ENCODE measurements at places on chromosomes 11 and 22.

GRCh38 chr11:37104380-37104779 is 506.3 kb upstream of the RAG2 start:
- no peak for DNase-seq

DNA sequence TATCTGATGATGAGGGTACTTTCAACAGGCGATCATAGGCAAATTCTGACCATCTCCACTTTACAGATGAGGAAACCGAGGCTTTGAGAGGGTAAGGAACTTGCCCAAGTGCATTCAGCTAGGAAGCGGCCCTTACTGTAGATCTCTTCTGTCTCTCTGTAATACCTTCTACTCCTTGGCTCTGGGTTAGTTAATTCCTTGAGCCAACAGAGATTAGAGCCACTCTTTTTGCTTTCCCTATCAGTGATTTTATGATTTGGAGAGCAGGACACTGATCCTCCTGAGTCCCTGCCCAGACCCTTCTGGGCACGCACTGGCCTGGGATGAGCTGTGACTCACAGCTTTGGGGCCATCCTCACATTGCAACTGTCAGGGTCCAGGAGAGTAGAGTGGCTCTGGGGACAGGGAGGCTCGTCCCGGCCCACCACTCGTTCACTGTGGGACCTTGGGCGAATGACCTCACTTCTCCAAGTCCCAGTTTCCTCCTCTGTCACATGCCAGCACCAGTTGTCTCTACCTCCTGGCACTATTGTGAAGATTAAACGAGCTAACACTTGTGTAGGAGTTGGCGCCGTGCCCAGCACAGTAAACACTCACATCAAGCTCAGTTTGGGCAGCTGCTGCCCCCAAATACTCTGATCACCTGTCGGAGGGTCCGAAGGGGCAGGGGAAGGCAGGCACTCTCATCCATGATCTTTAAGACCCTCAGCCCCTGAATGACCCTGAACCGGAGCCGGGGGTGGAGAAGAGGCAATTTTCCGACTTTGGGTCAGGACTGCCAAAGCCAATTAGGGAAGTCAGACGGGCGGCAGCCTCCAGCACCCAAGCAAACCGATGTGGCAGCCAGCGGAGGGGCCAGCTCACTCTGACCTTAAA is 235.0 kb downstream of the MIAT start:
- DNase-seq: peak; percentile 95

DNA sequence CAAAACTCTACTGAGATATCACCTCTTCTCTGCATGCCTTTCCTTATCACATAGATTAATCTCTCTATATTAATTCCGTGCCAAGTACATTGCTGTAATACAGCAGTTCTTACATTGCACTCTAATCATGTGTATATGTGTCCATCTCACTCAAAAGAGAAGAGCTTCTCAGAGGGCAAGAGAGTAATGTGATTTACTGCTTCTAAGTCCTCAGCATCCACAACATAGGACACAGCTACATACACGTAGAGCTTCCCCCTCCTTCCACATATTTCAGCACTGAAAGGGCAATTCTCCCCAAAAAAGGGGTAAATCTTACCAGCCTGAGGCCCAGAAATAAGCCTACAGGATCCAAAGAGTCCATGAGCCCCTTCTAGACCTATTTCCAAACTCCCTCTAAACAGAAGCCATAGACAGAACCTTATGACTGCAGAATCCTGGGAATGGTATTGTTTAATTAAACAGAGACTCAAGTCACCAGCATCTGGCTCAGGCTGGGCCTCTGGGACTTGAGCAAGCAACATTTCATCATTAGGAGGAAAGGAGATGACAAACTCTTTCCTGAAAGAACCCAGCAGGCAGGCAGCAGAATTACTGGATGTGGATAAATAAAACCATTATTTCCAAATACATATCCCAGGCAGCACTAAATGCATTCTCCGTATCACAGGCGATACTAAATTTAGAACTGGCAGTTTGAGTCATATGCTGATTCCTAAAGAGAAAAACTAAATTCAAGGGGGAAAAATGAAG is 87.2 kb downstream of the KCNC1 start:
- no peak for DNase-seq

DNA sequence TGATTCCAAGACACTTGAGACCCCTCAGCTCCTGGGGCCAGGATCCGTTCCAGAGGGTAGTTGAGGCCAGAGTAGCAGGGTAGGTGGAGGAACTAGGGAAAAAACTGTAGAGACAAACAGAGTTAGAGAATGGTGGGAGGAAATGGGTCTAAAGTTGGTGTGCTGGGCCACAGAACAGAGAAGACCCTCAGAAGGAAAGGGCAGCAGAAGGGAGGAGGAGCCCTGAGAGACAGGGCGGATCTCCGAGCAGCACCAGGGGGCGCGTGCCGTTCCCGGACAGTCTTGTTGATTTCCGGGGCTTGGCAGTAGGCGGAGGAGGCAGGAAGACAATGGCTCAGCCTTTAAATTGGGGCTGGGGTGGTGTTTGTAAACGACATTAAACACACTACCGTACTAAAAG is 2.4 kb upstream of the CECR2 start:
- no peak for DNase-seq

DNA sequence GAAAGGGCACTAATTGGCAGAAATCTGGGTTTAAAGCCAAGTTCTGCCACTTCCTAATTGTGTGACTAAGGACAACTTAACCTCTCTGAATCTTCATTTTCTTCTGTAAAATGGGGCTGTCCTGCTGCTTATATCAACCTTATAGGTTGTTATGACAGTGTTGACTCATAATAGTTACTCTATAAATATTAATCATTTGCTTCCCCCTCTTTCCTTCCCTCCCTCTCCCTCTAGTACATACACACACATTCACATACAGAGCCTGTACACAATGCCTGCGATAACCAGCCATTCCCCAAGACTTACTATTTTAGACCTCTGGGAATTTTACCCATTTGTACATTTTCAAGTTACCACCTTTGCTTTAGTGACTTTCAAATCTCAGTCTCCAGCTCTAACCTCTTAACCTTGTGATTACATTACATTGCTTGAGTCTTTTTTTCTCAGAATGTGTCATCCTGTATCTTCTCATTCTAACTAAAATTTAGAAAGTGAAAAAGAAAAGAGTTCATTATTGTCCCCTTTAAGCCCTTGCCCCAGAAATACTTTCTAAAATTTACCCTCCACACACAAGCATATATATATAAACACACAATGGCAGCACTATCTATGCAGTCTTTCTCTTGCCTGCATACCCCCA is 31.9 kb downstream of the GDPD4 start:
- no peak for DNase-seq

DNA sequence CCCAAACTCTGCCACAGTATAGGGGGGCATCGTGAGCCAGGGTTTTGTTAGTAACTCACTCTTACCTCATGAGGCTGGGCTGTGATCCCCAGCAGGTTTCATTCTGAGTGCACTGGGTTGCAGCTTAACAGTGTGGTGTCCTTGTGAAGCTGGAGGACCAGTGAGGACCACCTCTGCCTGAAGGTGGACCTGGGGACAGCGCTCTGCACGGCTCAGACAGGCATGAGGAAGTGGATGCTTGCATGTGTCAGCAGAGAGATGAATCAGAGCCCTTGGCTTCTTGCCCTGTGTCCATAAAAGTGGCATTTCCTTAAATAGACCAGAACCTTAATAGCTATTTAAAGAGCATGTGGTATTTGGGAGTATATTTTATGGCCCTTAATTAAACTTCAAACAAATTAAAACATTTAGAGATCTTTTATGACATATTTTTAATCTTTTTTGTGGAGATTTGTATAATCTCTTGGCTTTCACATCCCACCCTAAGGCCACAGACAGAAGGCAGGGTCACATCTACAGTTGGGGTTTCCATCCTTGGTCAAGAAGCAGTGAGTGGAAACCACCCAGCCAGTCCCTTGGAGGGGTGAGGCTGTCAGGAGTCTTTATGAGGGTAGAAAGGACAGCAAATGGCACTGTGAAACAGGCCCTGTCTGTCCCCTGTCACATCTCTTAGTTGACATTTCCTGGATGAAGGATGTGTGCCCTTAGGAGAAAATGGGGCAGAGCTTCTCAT is 24.8 kb upstream of the ADORA2A start:
- DNase-seq: peak; percentile 39

- no peak for DNase-seq
Observed at GRCh38 chr11:107157146-107157808, 139.0 kb upstream of the GUCY1A2 start.

DNA sequence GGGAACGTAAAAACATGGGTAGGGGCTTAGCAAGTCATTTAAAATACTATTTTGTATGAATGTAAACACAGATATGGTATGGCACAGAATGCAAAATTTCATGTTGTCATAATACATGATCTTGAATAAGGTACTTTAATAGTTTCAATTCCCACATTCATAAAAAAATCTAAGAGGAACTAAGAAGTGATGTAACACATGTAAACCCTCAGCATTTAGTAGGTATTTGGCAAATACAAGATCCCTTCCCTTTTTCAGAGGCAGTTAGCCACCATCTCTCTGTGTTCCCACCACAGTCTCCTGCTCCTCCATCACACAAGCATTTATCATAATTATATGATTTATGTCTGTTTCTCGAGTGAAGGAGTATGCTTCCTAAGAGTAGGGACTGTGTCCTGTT is 251.8 kb downstream of the TENM4 start:
- DNase-seq: no peak

DNA sequence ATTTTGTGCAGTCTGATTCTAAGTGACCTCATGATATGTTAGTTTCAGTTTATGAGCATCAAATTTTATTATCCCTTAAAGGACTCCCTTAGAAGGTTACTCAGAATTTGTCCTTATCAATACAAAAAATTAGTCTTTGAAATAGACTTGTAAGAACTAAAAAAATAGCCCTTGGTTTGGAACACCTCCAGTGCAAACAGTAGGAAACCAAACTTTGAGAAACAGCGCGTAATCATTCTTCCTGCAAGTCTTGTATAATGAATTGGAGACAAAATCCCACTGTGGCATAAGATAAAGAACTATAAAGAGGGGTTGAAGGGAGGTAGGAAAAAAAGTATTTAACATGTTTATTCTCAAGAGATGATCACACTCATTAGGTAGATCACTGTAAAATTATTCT is 10.8 kb upstream of the MSANTD4 start:
- DNase-seq: no peak

- no peak for DNase-seq
Observed at GRCh38 chr11:134207538-134208239, 16.1 kb downstream of the NCAPD3 start.

DNA sequence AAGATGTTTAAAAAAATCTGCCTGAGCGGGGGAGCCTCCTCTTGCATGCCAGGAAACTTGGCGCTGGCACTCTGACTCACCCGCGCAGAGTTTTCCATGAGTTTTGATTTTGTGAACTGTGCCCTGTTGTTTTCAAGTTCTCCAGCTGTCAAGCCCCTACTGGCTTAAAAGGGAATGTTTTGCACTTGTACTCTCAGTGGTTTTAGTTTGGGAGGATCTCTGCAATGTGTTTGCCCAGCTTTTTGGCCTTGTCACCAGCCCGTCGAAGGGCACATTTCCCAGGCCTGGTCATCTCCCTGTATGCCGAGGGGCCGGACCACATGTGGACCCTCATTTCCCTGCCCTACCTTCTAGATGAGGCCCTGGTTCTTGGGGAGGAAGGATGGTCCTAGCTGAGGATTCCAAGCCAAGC is 12.2 kb downstream of the MRGPRF start:
- no peak for DNase-seq

DNA sequence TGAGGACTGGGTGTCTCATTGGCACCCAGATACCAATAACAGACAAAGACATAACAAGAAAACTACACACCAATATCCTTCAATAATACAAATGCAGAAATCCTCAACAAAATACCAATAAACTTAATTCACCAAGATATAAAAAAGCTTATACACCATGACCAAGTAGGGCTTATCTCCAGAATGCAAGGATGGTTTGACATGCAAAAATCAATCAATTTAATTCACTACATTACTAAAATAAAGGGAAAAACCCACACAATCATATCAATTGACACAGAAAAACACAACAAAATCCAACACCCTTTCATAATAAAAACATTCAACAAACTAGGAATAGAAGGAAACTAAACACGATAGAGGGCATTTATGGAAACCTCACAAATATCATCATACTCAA is 40.6 kb downstream of the LHFPL7 start:
- no peak for DNase-seq

Measured in NCI-H1105 treated with DMSO at 0.1 percent for 48 hours (cell line).